ENCODE measurements at places on chromosomes 12 and 14.

- DNase-seq: no peak
These were observed 57.2 kb downstream of the ESRRB start for GRCh38 chr14:76432827-76433752.

DNA sequence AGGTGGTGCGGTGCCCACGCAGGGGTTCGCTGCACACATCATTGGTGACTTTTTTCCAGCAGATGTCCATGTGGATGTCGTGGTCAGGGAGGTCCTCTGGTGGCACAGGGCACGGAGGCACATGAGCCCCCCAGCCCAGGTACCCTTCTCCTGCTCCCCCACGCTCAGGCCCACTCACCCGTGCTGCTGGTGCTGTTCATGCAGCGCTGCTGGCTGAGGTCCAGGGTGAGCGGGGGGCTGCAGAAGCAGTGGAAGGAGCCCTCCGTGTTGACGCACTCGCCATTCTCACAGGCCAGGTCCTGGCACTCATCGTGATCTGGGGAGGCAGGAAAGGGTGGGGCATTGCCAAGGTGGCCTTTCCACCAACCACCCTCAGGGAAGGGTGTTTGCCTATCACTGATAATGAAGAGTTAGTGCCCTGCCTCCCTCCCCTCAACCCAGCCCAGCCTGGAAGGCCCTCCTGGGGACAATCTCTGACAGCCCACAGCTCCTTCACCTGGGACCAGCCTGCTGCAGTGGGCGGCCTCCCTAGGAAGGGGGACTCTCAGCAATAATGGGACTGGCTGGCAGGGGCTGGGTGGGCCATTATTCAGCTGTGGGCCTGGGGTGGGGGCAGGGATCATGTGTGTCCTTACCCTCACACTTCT lies 9.8 kb downstream of the ISCA2 start:
- no peak for DNase-seq

GRCh38 chr12:123041042-123041531 lies 60.6 kb downstream of the ARL6IP4 start:
- DNase-seq: no peak

DNA sequence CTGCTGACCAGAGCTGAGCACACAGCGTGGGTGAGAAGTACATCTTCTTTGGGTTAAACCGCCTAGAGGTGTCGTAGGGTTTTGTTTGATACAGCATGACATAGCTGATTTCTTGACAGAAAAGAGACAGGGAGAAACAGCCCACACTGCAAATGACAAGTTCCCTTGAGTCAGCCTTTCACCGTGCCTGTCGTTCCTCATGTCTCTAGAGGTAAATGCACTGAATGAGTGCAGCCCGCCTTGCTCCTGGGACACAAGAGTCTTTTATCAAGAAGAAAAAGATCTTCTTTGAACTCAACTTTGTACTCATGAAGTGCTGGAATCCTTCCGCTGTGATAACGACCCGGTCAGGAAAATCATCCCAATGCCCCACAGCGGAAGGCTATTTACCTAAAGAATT lies 77.6 kb downstream of the TMEM132D start:
- no peak for DNase-seq

DNA sequence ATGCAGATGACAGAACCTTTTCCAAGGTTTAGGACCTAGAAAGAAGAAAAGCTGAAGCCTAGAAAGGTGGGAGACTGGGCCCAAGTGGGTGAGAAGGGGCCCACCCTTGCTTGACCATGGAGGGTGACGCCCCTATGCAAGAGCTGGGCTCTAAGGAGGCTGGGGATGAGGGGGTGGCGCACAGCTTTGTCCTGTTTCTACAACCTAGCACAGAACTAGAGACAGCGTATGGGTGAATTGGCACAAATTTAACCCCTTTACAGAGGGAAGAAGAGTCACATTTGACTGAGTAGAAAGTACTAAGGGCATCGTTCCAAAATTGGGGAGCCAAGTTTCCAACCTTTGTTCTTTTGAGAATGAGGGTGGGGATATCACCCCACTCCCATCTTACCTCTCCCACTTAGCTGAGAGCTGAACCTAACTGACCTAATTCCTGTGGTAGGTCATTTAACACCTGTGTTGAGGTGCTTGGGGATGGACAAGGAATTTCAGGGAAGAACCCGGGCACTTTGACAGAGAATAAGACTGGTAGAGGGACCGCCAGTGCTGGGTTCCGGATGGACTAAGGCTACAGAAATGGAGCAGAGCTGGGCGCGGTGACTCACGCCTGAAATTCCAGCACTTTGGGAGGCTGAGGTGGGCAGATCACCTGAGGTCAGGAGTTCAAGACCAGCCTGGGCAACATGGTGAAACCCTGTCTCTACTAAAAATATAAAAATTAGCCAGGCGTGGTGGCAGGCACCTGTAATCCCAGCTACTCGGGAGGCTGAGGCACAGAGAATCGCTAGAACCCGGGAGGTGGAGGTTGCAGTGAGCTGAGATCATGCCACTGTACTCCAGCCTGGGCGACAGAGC lies 5.2 kb downstream of the NFKBIA start:
- DNase-seq: no peak

DNA sequence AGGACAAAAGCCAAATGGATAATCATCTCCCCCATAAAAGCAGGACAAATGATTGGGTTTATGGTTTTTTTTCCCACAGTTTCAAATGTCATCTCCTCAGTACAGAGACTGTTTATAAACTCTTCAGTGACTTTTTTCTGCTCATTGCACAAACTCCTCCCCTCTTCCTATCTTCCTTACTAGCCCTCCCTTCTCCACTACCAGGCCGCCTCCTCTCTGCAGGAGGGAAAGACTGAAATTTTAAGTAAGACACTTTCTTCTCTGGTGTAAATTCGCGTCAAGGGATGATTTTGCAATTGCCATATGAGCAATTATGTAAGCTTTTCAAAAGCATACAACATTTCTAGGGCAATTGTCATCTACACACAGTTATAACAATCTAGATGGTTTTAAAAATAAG lies 37.0 kb downstream of the BTG1 start:
- DNase-seq: no peak

DNA sequence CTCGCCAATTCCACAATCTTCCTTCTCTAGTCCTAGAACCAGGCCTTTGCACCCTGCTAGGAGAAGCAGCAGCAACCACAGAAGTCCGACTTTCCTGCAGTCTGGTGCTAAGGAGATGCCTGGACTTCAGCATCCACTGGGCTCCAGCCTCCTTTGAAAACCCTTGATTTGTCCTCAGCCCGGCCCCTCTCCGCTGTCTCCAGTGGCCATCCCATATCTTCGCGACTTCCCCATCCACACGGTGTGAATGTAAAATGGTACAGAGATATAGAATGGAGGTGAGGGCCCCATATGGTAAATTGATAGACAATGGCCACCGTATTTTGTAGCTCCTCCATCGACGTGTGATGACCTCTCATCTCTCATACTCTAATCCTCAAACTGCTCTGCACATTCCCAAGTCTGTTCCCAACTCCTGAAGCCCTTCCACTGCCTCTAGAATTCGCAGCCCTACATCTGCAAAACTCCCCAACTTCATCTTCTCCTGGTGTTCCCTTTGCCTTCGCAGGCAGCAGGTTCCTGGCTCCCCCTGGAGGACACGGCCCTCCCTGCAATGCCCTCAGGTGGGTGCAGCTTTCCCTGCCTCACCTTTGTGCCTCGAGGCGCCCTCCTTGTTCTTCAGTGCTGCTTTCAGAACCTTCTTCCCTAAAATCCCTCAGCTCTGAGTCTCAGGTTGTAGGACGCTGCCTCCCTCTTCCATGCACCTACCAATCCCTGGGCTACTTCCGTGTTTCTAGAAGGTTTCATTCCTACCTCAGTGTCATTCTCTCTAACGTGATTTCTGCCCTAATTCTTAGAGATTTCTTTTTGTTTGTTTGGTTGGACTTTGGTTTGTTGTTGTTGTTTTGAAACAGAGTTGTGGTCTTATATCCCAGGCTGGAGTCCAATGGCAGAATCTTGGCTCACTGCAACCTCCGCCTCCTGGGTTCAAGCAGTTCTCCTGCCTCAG lies 36.7 kb downstream of the TMBIM6 start:
- DNase-seq: peak; percentile 39

- no peak for DNase-seq
These were observed 170.5 kb upstream of the GARIN2 start for GRCh38 chr14:67018720-67019119.

GRCh38 chr12:77349689-77350370 lies 284.5 kb upstream of the E2F7 start:
- no peak for DNase-seq

GRCh38 chr14:81033698-81034240 lies 78.3 kb downstream of the TSHR start:
- DNase-seq: no peak

DNA sequence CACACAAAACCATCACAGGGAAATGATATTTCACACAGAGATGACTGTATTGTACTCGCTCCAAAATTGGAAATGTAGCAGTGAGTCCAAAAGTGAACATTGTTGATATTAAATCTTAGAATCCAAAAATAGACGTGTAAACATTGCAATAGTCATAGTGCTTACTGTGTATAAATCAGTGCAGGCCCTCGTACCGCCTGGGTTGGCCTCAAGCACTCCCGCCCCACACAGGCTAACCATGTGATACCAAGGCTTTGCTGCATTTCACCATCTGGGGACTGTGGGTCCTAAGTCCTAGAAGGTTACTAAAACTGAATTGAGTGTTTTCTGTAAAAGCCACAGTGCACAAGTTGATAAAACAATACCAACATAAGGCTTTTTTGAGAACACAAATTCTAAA lies 107.3 kb downstream of the PPP2R5E start:
- peak; percentile 13 for DNase-seq

DNA sequence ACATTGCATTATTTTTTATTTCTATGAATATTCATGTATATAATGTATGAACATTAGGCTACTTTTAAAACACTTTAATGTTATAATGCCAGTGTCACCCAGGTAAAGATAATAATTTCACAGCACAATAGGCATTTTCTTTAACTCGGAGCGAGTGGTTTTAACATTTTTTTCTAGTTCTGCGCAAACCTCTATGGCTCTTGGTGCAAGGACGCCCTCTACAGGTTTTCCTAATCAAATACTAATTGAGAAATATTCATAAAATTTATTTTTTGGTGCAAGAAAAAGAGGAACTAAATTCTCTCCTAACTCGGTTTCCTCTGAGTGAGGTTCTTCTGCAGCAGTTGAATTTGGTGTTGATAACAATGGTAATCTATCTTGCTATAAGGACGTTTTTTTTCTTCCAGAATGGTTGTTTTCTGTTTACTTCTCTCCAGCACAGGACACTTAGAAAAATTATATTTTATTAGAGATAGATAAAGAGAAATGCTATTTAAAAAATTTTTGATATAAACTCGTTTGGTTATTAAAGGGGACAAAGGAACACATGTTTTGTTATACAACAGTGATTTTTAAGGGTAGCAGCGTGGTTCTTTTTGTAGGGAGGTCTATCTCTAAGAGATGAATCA lies 2.4 kb upstream of the WIF1 start:
- peak; percentile 15 for DNase-seq

DNA sequence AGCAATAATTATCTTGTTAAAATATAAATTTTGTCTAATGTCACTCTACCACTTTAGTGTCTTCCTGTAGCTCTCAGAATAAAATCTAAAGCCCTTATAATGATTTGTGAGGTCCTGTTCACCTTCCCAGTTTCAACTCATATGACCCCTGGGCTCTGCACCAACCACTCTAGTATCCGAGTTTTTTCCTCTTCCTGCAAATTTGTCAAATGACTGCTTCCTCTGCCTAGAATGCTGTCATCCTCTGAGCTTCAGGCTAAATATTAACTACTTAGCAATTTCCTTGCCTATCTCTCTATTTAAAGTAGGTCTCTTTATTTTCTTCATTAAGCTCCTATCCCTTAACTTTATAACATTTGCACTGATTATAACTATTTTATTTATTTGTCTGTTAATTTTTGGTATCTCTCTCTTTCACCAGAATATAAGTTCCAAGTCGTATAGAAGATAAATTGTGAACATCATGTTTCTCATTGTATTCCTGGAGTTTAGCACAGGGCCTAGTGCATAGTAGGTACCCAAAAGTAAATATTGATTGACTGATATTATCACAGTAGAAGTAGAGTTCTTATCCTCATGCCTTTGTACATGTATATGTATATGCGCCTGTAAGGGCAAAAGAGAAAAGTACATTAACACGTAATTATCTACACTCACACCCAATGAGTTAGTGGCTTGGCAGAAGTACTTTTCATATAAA lies 196.0 kb downstream of the BCAT1 start:
- DNase-seq: peak; percentile 65

DNA sequence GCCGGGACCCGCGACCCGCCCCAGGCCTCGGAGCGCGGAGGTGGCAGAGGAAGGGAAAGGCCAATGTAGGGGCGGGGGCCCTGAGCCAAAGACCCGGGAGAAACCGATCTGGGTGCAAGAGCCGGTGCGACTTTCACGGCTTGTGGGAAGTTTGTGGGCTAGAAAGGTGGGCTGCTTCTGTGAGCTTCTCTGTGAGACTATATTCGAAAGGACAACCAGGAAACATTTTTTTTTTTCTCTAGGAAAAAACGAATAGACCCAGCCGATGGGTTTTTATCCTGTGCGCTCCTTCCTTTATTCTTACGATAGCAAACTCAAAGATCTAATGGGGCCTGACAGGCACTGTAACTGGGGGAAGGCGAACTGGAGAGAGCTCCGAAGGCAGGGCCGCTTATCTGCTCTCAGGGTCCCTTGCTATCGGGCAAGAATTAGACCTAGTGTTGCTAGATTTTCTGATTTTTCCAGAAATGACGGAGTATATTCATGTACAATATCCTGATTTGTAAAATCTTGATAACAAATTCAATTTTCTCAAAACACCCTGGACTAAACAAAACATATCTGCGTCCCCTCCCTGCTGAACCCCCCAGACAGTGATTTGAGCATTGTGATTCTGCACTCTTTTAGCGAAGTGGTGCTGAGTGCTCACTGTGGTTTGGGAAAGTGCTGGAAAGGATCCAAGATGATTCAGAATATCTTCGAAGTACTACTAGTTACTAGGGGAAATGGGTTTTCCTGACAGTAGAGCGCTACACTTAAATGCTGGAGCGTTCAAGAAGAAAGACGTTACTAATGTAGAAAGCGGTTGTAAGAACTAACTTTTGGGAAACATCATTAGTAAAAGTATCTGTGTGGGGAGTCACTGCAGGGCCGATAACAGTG lies 563 bp upstream of the STXBP6 start:
- no peak for DNase-seq

DNA sequence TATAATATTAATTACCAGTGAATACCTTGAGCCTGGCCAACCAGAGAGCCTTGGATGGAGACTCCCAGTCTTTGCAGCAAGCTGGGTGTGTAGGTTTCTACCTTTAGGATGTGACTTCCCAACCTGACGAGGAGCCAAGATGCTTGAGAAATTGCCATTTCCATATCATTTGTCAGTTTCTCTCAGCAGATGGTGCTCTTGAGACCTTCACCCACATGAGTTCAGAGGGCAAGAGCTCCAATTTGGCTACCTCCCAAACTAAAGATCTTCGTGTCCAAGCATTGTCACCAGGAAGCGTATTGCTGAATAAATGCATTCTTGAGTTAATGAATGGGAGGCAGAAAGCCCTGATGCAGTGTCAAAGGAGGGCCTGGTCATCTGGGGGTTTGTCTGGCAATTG lies 106.4 kb upstream of the TBX5 start:
- DNase-seq: peak; percentile 19

DNA sequence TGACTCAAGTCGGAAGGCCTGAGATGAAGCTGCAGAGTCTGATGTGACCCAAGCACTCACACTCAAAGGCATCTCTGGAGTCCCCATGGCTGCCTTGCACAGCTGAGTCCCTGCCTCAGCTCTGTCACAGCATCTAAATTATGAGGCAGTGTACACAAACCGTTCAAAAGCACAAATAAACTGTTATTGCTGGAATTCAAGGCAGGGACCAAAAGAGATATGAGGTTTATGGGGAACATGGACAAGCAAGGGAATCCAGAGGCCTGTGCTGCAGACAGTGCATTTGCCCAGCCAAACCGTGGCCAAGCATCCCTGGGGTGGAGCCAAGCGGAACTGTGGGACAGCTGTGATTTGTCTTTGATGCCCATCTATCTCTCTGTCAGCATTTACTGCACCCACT lies 91.3 kb downstream of the RPS29 start:
- DNase-seq: no peak
